ENCODE measurements at places on chromosomes 2 and 18.

- DNase-seq: no peak
Measured at GRCh38 chr2:179435000-179435399, 170.4 kb upstream of the SESTD1 start.

DNA sequence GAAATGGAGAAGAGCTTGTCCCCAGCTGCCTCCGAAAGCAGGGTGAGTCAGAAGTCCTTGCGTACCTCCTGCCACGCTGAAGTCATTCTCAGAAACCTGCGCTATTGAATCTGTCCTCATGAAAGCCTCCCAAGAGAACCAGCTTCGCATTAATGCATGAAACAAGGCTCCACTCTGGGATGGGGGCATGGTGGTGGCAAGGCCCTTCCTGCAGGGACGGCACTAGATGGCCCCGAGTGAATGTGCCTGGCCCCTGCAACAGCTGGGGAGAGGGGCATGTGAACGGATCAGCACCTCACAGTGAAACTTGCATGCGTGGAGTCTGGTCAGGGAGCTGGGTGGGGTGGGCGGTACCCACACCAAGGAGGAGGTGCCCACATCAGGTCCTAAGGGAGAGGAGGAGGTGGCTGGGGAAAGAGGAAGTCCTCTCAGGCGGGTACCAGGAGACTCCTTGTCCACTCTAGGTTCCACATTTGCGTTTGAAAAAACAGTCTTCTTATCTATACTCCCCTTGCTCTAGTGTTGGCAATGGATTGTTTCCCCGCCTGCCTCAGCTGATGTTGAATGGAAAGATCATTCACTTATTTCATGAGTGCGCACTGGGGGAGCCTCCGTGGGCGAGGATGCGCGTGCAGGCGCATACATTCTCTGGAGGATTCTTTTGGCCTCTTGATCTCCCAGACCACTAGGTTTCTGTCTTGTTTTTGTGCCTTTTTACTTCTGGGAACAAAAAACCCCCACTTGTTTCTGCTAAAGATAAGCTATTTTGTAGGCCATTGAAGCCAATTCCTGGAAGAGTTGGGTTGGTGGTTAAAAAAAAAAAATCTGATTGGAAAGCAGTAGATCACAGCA is 104.7 kb downstream of the KLHL29 start:
- DNase-seq: no peak

DNA sequence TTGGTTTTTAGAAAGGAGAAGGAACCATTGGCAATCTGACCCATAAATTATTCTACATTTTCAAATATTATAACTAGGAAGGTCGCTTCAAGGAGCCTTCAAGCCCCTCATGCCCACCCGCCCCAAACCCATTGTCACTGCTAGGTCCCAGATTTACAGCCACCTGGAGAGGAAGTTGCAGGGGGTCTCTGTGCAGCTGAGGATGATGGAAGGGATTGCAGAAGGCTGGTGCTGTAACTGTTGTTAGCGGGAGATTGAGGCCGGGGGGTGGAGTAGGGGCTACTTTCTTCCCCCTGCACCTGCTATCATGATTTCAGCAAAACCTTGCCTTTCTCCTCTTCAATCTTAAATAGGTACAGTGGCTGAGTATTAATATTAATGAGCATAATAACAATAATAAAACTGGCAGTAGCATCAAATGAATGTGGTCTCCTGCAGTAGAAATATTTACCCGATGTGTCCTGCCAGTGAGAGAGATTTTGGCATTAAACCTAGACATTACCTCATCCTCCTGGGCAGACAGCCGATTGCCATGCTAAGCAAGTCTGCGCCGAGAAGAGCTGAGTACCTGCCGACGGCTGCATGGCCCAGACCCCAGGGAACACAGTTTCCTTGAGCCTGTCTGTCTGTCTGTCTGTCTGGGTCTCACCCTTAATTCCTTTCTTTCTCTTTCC is 225.4 kb downstream of the FAM210A start:
- peak; percentile 63 for DNase-seq

DNA sequence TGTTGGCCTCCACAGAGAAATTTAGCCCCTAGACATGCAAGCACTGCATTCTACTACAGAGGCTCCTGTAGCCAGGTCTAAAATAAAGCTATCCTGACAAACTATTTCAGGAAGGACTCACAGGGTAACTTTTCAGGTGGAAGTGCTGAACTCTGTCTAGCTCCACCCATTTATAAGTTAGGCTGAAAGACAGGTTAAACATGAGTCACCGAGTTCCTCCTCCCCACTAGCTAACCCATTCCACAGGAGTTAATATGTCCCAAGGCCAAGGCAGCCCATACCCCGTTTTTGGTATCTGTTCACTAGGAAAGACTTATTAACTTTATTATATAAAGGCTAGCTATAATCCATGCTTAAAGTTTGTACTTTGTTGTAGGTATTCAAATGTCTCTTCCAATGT is 3.5 kb downstream of the CWC22 start:
- no peak for DNase-seq

DNA sequence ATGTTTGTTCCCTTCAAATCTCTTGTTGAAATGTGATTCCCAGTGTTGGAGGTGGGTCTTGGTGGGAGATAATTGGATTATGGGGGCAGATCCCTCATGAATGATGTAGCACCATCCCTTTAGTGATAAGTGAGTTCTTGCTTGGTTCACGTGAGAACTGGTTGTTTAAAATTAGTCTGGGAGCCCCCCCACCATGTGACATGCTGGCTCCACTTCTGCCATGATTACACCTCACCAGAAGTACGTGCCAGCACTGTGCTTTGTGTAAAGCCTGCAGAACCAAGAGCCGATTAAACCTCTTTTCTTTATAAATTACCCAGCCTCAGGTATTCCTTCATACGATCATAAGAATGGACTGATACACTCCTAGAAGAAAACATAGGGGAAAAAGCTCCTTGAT is 10.1 kb downstream of the ABI2 start:
- no peak for DNase-seq

- no peak for DNase-seq
Measured at GRCh38 chr2:166487171-166487570, 6.9 kb downstream of the SCN7A start.

GRCh38 chr2:64244037-64244416 is 99.8 kb upstream of the PELI1 start:
- DNase-seq: no peak

GRCh38 chr2:6913415-6914157 is 3.6 kb upstream of the RNF144A start:
- no peak for DNase-seq

DNA sequence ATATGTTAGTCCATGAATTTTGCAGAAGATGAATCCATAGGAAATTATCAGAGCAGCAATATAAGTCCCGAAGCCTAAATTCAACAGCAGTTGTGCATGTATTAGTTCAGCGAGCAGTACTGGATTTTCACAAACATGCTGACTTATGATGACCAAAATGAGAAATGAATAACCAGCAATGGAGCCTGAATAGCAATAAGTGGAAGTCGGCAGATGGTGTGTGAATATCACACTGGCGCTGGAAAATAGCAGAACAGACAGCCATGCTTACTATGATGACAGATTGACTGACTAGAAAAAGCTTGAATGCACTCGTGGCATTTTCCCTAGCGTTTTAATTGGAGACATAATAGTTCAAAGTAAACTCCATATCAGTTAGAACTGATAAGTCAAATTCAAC is 1114.5 kb downstream of the DSC3 start:
- no peak for DNase-seq

GRCh38 chr2:49687918-49688317 is 533.6 kb upstream of the FSHR start:
- DNase-seq: peak; percentile 11

- no peak for DNase-seq
Measured at GRCh38 chr2:13607139-13607538, 890.4 kb downstream of the TRIB2 start.

GRCh38 chr2:217553202-217553601 is 449.6 kb downstream of the TNS1 start:
- no peak for DNase-seq

GRCh38 chr2:96842600-96842999 is 1.2 kb downstream of the ANKRD23 start:
- no peak for DNase-seq

- peak; percentile 12 for DNase-seq
Measured at GRCh38 chr2:12059616-12060441, 313.4 kb downstream of the LPIN1 start.

GRCh38 chr2:180652794-180653193 is 327.6 kb upstream of the UBE2E3 start:
- DNase-seq: no peak

- DNase-seq: peak; percentile 61
Measured at GRCh38 chr2:183010112-183010511, 28.1 kb downstream of the NCKAP1 start.

DNA sequence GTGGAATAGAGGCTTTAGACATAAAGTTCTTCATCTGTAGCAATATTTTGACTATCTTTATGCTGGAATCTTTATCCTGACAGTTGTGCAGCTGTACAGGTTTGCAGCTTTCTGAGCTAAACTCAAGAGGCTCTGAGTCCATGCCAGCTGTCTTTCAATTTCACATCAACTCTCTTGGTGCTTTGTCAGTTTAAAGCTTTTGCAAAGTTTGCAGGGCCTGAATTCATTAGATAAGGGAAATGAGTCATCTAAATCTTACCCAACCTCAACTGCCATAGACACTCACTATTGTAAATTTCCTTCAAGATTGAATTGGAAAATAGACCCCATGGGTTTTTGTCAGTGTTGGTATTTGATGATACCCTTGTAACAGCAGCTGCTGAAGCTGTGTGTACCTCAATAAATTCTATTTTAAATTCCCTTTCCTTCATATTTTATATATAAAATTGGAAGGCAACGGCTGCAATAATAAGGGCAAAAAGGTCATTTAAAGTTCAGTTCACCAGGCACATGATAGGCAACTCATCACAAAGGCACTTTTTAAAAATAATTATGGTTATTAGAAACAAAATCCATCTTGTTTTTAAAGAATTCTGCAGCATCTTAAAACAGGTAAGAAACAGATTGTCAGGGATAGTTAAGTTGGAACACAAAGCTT is 169.9 kb upstream of the SLC39A10 start:
- DNase-seq: peak; percentile 76

DNA sequence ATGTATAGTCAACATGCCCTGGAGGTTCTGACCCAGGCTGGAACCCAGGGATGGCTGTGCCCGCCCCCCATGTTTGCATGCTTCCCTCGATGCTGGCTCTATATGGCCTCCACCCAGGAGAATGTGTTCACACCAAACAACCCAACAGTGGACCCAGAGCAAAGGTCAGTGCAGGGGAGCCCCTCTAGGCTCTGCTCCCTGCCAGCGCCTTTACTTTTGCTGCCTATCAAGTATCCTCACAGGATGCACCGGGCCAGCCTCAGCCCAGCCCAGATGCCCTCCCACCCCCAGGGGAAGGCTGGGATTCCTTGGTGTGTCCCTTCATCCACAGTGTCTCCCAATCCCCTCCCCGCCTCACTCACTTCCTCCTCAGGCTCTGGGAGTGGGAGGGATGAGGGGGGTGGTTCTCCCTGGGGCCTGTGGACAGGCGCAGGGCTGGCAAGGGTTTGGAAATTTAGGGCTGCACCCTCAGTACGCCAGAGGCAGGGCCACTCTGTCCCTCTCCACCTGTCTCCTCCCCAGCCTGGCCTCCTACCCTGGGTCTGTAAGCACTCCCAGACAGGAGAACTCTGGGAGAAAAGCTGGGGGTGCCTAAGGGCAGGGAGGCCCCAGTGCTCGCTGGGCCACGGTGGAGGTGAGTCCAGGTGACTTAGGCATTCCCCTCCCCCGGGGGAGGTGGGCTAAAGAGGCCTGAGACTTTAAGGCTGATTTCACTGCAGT is 2.3 kb downstream of the ATP6V1B1 start:
- no peak for DNase-seq

All from fibroblast of pulmonary artery (primary cell).